ENCODE measurements at places on chromosomes 7 and 10. TPM values are rescaled to one million over a fixed set of nuclear protein-coding genes. Genes with fewer than 3 reads are reported as not detected.

DNA sequence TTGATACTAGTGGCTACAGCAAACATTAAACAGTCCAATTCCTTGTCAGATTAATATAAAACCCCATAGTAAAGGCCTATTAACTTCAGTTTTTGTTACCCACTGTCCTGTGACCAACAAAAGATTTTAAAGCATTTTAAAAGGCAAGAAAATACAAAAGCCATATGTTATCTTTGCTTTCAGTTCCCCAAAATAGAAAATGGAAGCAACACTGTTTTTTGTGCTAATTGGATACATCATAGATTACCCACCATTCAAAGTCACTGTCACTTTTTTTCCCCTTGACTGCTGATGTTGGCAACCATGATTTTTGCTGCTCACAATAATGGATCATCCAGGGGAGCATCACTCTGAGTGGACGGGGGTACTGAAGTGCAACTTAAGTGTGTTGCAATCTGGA is 52.4 kb upstream of the TMEM140 start:
- no peak for DNase-seq

- DNase-seq, result no peak
Observed at GRCh38 chr7:77757589-77757988, 40.6 kb downstream of the TMEM60 start.

DNA sequence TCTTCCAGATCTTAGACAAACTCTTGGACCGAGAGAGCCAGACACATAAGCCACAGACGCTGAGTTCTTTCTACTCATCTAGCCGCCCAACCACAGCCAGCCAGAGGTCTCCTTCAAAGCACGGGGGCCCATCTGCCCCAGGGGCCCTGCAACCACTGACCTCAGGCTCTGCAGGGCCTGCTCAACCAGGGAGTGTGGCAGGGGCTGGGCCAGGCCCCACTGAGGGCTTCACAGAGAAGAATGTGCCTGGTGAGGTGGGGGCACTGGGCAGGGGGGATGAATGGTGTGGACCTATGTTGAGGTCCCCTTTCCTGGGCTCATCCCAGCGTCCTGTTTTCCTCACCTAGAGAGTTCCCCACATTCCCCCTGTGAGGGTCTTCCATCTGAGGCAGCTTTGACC is 11.4 kb downstream of the ZSWIM8 start:
- no peak for DNase-seq

DNA sequence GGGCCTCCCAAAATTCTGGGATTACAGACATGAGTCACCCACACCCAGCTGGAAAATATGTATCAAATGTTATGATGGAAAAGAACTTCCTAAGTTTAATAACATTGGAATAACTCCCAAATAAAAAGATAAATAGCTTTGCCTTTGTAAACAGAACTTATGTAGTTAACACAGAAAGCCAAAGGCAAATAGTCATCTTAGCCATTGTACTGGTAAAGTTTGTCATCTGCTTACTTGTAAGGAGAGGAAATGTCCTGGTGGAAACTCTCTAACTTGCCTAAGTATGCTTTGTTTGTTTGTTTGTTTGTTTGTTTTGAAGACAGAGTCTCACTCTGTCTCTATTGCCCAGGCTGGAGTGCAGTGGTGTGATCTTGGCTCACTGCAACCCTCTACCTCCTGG is 23.8 kb upstream of the TPST1 start:
- no peak for DNase-seq

DNA sequence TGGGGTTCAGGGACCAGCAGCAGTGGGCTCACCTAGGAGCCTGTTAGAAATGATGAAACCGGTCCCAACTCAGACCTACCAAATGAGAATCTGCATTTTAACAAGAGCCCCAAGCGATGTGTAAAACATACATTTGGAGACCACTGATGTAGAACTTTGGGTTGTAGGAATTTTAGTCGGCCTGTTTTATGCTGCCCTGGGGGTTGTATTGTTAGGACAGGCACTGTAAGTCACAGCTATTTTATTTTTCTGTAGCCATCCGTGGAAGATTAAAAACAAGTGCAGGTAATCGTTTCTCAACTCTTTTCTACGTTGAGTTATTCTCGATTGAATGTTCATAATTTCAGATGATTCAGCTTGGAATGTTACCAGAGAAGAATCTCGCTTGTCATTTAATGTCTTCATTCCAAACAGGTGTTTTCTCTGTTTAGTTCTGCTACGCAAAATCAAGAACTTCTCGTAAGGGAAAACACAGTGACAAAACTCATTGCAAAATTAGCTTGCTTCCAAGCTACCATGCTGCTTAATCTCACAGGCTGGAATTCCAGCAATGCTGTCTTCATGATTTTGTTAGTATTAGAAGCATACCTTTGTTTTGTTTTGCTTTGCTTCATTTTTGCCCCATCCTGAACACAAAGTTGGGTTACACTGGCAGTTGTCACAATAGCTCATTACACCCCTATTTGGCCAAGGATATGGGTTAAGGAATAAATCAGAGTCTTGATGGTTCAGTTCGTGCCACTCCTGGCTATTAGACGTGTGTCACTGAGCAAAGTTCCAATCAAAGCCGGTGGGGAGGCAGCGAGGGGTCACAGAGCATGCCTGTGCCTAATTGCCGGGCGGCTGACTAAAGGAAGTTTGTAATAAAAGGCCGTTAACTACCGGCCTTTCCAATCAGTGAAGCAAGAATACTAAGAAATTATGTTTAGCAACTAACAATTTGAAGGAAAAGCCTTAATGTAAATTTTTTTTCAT is 676.9 kb downstream of the GATA3 start:
- DNase-seq, result no peak

DNA sequence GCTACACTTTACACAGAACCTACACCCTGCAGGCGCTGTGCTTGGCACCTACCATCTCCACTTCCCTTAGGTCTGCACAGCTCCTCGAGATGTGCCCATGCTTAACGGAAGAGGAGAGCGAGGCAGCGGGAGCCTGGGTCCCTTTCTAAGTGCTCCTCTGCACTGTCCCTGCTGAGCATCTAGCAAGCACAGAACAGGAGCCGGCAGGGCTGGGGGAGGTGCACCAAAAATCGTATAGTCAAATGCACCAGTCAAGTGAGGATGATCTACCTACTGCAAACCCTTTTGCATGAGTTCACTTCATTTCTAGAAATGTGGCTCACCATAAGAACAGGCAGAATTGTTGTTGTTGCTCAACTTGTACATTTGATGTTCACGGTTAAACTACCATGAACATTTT is 267.7 kb downstream of the TNS3 start:
- DNase-seq, result no peak

GRCh38 chr7:43572516-43573049 is 10.3 kb upstream of the STK17A start:
- DNase-seq, result peak; percentile 50

DNA sequence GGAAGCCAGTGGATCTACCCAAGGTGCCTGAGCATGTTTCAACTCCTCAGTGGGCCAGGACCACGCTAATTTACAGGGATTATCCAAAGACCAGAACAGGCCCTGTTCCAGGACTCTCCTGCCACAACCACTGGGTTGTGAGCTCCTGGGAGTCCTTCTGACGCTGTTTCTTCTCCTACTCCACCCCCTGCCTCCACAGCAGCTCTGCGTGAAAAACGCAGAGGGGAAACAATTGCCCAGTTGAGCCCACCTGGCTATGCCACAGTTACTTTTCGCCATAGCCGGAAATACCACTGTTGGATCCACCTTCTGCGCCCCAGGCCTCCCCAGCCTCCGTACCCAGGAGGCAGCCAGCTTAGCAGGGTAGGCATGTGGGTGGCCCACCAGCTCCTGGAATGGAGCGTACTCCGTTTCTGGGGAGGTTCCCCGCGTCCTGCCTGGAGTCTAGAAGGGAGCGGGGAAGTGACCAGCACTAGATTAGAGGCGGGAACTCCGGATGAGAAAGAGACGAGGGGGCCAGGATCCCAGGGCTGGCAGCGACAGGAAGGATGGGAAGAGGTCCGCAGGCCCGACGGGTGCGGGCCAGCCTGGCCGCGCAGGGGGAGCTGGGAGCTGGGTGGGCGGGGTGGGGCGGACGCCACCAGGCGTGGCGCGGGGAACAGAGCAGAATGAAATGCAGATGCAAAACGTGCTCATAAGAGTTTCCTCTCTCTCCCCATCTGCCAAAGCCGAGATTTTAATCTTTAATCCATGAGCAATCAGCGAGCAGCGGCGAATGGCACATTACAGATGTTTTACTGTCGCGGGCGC is 32.1 kb upstream of the PAX2 start:
- DNase-seq, result no peak

- no peak for DNase-seq
Observed at GRCh38 chr10:47259466-47259865, 40.5 kb upstream of the GDF10 start.

GRCh38 chr10:3500408-3500856 is 284.6 kb downstream of the KLF6 start:
- peak; percentile 53 for DNase-seq

GRCh38 chr10:69795242-69795934 is 6.3 kb upstream of the COL13A1 start:
- no peak for DNase-seq

DNA sequence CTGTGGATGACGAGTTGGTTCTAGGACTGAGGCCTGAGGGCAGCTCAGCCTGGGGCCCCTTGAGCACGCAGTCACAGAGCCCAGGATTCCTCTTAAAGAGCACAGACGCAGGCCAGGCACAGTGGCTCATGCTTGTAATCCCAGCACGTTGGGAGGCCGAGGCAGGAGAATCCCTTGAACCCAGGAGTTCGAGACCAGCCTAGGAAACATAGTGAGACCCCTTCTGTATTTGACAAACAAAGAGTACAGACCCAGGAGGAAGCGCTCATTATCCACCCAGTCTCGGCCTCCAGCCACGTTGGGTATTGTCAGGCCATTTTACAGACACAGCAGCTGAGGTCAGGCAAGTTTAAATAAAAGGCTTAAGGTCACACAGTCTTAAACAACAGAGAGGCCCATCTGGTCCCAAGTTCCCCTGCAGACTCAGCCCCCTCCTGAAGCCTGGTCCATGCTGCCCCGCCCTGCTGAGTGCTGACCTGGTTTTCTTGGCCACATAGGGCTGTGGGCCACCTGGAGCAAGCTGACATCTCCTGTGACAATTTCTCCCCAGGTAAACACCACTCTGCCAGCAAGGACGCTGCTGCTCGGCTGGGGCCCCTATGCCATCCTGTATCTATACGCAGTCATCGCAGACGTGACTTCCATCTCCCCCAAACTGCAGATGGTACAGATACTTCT is 12.6 kb downstream of the RGR start:
- DNase-seq, result no peak

DNA sequence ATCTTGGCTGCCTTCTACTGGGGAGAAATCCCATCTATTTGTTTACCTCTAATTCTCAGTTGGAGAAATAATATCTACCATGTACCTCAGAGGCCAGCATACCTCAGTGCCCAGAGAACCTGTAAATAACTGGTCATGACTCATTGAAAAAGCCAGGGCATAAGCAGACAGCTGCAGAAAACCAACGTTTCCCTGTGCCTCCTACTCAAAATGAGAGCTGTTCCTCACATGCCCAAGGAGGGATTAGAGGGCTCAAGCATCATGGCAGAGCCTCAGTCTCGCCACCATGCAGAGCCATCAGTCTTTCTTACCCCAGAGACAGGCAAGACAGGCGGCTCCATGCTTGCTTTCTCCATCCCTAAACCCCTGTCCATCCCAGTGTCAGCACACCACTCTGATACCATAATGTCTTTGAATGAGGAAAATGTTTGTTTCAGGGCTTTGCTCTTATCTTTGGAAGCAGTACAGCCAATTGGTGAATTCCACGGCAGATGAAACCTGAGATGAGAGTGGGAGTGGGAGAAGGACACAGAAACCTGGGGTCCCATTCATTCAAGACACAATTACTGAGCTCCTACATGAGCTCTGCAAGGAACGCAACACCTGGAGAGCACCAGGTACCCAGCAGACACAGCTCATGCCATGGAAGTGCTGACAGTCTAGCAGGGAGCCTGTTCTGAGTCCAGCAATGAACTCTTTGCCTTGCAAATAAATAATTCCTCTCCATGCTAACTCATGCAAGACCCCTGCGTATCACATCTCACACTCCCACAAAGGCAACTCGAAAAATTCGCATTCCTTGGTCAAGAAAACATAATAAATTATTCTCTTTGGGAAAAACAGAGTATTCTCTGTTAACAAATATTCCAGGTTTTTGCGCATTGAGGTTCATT is 21.1 kb downstream of the PON1 start:
- no peak for DNase-seq

- DNase-seq, result no peak
Observed at GRCh38 chr7:15046861-15047260, 144.3 kb upstream of the DGKB start.

GRCh38 chr7:77626586-77627308 is 69.5 kb upstream of the RSBN1L start:
- no peak for DNase-seq

GRCh38 chr7:28183627-28184026 is 3.0 kb upstream of the JAZF1 start:
- no peak for DNase-seq

DNA sequence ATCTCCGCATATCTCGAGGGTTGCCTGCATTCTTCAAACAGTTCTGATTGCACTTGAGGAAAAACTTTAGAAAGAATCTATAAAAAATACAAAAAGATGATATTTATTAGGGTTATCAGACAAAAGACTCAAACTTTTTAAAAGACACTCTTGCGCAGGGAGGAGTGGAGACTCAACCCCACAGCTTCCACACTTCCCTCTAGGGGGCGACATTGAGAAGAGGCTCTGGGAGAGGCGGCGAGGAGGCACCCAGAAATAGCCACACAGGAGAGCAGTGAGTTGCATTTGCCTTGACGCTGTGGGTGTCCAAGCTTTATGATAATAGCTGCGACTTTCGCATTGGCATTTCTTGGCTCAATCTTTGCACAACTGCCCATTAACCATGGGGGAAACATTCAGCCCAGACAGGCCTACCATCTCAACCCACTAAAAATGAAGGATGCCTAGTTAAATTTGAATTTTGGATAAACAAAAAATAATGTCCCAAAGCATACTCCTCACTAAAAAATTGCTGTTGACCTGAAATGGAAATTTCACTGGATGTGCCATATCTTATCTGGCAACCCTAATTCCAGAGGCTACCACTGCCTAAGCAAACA is 86.2 kb downstream of the EBF3 start:
- no peak for DNase-seq

DNA sequence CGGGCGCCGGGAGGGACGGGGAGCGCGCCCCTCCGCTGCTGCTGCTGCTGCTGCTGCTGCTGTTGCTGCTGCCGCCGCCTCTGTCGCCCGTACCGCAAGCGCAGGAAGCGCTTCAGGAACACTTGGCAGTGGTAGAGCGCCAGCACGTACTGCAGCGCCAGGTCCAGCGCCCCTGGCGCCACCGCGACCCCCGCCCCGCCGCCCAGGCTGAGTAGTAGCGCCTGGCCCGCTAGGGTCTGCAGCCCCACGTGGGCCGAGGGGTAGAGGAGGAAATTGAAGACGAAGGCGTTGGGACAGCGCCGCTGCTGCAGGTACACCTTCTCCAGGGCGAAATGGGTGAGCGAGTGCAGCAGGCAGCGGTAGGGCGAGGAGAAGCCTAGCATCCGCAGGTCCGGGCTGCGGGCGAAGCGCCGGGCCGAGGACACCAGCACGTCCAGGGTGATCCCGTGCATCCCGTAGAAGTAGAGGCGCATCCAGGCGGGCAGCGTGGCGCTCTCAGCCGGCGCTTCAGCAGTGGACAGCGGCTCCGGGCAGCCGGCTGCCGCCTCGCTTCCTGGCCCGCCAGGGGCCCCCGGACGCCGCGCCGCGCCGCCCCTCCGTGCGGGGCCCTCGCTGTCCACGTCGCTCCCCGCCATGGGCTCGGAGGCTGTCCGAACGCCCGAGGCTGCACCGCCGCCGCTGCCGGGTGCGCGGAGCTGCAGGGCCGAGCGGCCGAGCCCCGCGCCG is at the start of gene TMEM229A:
Gene TMEM229A (minus strand): TSS at position 699 of the 726 bp plus-strand sequence. CDS start 64 bp downstream, at position 635.
- peak; percentile 23 for DNase-seq

- DNase-seq, result no peak
Observed at GRCh38 chr10:6175329-6176055, 27.2 kb upstream of the PFKFB3 start.

The CYP3A4 gene
- total RNA-seq, result 9.7 TPM

The SLC16A9 gene
- total RNA-seq, result 5.6 TPM

The KCNMA1 gene
- total RNA-seq, result 101 TPM

The TAS2R5 gene
- total RNA-seq, result 1.2 TPM
